ENCODE measurements at places on chromosomes 6 and 20.

- DNase-seq = no peak
Measured at GRCh38 chr6:90347411-90347851, 50.8 kb upstream of the BACH2 start.

- no peak for DNase-seq
Measured at GRCh38 chr20:62421716-62421990, 5.7 kb downstream of the RBBP8NL start.

- DNase-seq = no peak
Measured at GRCh38 chr20:32064667-32065066, 12.6 kb downstream of the HCK start.

GRCh38 chr6:156634048-156634447 is 143.1 kb upstream of the ARID1B start:
- DNase-seq = no peak

- no peak for DNase-seq
Measured at GRCh38 chr6:134954272-134955000, 4.5 kb upstream of the ALDH8A1 start.

DNA sequence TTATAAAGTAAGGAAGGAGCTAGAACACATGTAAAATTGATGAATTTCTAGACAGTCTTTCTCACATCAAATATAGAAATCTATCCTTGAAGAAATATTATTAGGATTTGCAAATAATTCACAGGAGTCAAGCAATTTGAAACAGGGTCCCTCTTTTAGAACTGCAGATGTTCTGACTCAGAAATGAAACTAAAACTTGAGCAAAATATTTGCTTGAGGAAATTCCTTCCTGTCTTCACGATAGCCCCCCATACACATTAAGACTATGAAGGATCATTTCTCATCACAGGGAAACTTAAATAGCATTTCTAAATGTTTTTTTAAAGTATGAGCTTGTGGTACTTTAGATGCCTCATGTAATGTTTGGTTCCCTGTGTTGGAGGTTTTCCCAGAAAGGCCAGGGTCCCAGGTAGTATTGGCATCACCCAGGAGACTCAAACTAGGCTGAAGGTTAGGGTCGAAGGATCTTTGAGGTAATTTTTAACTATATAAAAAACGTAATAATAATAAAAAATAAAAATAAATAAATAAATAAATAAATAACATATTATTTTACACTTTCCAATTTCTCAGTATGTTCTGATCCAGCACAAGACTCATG is 144.0 kb upstream of the TBX18 start:
- DNase-seq = no peak

Data from GM12864 (cell line).